CD4-positive, alpha-beta T cell treated with Interleukin-6 at 100 ng/mL for 8 hours (primary cell): ENCODE measurements at places on chromosomes 4 and X.

DNA sequence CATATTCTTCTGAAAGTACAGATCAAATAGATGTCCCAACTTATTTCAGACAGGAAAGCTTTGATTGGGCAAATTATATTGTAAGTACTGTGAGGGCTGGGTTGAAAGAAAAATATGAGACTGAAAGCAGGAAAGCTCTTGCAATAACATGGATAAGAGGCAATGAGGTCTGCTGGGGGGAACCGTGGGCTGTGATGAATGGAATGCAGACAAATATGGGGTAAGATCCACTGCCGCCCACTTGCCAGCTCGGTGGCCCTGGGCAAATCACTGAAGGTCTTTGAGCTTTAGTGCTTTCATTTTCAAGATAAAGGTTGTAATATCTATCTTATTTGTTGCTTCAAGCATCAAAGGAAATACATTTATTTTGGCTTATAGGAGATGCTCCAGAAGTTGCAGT lies 51.0 kb downstream of the AGA start:
- DNase-seq, result no peak

DNA sequence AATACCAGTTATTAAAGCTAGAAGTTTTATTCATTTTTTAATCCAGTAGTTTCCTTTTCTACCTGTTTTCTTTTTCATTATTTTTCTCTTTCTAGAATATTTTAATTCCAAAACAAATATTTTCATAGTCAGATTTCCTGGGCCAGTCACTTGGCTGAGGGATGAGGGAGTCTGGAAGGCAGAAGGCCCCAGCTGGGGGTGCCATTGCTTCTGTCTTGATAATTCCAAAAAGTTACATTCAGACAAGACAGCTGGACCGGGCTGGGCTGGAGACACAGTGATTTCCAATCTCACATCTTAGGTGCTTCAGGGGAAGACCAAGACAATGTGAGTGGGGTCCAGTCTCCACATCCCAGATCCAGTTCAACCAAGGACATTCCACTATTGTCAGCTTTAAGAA lies 263.5 kb downstream of the TMA16 start:
- DNase-seq, result no peak

GRCh38 chrX:20388594-20388993 lies 121.9 kb upstream of the RPS6KA3 start:
- no peak for DNase-seq

- DNase-seq, result no peak
Measured at GRCh38 chr4:16579866-16580265, 318.6 kb downstream of the LDB2 start.

DNA sequence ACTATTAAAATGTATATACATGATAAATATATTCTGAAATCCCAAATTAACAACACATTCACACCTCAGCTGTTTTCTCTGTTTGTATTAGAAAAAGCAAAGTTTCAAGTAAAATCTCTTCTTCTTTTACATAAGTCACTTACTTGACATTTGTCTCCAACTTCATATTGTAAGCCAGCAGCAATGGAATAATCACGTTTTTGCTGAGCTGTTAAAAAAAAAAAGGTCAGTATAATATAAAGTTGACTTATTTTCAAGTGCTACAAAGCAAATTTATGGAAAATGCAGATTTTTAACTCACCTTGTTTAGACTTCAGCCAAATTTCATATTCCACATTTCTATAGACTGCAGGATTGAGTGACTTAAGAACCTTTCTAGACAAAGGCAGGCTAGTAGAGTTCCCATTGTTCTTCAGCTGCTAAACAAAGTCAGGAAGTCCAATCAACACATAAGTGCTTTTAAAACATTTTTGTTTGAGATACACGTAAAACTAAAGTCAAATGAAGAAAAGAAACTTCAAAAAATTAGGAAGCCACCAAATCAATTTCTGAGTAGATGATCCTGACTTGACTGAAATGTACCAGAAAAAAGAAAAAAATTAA lies 25.0 kb downstream of the OTUD4 start:
- DNase-seq, result no peak

- no peak for DNase-seq
Measured at GRCh38 chrX:51494409-51494808, 2.0 kb downstream of the NUDT11 start.

GRCh38 chr4:3683077-3683743 lies 83.0 kb upstream of the ADRA2C start:
- no peak for DNase-seq

DNA sequence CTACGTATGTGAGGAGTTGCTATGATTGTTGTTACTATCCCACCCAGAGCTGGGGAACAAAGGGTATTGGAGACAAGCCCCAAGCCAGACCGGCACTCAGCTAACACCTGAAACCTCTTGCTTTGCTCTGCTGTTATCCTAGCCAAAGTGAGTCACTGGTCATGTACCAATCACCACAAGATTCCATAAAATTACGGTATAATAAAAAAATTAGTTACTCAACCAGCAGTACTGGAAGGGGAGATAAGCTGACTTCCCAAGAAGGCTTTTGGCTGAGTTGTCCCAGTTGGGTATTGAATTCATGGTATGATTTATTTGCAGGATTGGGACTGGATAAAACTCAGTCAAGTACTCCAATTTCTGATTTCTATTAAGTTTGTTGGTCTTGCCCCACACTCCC lies 5.3 kb downstream of the EDA2R start:
- DNase-seq, result no peak

DNA sequence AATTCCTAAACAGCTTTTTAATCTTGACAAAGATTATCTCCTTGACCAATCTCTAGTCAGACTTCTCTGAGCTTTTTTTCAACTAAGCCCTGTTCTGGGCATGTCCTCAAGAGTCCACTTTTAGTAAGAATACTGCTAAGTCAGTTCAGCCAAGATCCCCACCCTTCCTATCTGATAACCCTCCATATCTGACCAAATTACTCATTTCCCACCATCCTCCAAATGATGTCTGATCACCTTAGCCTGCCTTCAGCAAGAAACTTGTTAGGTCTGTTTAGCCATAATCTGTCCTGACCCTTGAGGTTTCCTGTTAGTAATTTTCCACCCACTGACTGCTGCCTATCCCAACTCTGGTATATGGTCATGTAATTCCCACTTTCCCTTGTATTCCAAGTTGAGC lies 65.2 kb downstream of the FAM13A start:
- DNase-seq, result no peak

GRCh38 chrX:133610056-133610455 lies 194.8 kb upstream of the GPC4 start:
- no peak for DNase-seq

DNA sequence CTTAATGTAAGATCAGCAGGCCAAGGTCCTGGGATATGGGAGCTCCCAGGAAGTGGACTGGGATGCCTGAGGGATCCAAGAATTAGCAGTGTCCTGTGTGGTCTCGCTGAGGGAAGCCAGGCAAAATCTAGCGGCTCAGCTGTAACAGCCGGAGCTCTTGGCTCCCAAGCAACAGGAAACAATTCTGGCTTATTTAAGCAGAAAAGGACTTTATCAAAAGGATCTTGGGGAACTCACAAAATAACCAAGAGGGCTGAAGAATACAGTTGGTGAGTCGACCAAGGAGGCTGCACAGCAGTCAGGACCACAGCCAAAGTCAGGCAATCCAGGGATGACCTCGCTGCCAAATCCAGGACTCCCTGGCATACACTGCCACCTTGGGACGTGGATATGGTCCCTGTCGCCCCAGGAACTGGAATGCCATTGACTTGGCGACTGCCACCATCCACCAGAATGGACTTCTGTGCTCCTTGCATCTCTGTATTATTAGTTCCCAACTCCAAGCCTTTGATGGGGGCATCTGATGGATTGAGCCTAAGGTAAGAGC lies 165.3 kb upstream of the BCOR start:
- DNase-seq, result no peak

DNA sequence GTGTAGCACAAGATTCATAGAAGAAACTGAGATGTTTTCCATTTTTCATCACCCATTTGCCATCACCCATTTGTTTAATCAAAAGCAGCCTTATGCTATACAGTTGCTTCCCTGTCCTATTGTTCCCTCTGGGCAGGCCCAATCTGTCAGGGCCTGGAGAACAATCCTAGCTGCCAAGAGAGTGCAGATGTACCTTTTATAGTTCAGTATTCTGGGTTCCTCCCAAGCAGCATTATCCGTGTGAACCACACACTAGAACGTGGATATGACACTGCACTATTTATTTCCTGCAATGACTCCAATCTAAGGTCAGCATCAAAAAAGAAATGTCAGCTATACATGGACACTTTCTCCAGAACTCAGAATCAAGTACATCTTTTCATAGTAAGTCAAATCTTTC lies 269.0 kb downstream of the ADGRA3 start:
- DNase-seq, result no peak

DNA sequence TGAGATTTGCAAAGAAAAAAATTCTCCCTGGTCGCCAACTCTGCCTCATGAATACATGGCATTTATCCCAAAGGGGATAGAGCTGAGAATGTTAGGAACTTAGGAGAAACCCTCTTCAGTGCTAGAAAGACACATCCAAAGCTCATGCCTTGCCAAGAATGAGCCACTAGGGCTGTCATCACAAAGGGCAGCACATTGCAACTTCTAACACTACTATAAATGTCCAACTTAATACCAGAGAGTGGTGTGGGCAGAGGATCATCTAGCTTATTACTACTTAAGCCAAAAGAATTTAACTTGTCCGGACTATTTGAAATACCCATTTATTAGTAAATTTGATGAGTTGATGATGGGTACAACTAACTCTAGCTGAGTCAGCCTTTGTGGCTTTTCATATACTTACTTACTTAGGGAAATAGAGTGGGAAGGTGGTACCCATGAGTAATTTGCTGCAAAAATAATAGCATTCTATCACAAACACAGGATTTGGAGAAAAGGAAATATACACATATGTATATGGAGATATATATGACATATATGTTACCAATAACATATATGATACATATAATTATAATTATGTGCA lies 66.3 kb upstream of the GAB1 start:
- no peak for DNase-seq

DNA sequence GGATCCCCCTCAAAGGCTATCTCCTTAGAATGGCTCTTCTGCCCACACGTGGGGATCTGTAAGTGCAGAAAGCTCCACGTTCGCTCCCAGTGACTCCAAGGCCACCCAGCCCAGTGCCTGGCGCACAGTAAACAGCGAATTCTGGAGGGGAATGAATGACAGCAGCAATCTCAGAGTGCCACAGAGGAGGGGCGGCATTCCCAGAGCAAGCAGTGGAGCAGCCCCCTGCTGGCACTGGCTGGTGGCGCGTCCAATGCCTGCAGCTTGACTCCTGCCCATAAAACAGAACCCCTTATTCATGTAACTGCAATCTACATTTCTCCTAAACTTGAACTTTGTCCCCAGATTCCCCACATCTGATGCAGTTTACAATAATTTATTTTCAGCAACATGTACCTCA lies 6.9 kb upstream of the HELT start:
- DNase-seq, result no peak

GRCh38 chr4:148124512-148124911 lies 317.7 kb downstream of the NR3C2 start:
- DNase-seq, result no peak

GRCh38 chr4:15159477-15160019 lies 157.3 kb downstream of the CPEB2 start:
- DNase-seq, result no peak

GRCh38 chrX:110006821-110007375 lies 4.0 kb downstream of the TMEM164 start:
- no peak for DNase-seq

- DNase-seq, result no peak
Measured at GRCh38 chr4:134343081-134343480, 141.5 kb upstream of the PABPC4L start.

- no peak for DNase-seq
Measured at GRCh38 chr4:123555233-123555806, 158.7 kb downstream of the SPRY1 start.

DNA sequence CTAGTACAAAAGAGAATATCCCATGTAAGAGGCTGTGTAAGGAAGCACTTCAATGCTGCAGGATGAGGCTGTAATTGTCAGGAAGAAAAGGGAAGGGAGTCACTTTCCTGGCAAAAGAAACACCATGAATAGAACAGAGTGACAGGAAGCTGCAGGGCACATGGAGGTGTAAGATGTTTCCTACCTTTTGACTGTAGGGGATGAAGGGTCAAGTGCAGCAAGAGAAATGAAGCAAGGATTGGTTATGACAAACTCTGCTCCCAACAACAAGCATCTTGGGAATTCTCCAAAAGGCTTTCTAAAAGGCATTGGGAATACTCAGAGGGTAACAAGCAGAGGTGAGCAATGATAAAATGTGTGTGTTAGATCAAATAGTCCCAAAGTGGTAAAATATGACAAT lies 74.3 kb upstream of the NPY2R start:
- no peak for DNase-seq

DNA sequence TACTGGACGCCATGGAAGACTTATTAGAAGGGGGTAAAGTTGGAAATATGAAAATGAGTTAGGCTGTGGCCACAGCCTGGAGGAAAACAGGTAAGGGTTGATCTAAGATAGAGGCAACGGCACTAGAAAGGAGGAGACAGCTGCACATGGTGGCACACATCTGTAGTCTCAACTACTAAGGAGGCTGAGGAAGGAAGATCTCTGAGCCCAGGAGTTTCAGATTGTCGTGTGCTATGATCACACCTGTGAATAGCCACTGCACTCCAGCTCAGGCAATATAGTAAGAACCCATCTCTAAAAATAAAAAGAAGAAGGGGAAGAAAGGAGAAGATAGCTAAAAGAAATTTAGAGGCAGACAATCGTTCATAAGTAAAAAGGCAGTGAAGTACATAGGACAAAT lies 87.8 kb upstream of the SORBS2 start:
- DNase-seq, result no peak

GRCh38 chrX:118614150-118614549 lies 113.3 kb upstream of the IL13RA1 start:
- DNase-seq, result no peak

DNA sequence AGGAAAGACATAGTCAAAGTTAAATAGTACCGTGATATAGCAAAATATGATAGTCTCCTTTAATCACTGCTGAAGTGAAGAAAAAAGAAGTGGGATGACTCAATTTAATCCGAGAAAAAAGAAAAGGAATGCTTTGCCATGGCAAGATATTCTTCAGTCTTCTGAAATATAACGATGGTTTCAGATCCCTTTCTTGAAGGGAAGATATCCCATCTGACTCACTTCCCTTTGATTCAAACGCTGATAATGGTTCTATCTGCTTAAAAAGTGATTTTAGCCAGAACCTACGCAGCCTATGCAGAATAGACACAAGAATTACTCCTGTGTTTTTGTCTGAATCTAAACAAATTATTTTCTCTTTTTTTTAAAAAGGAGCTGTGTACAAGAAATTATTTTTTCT lies 68.1 kb upstream of the FTHL17 start:
- DNase-seq, result no peak

DNA sequence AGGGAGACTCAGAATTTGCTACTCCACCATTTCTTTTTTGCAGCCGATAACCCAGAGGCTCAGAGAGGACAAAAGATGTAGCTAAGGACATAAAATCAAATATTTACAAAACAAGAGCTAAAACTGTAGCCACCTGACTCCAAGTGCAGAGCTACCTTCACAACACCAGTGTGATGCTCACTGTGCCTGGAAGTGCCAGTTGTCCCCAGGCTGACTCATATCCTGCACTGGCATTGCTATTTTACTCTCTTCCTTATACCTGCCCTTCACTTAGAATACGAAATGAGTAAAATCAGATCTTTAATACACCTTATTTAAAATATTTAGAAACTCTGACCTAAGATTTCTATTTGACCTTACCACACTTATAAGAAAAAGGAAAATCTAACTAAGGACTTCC lies 39.5 kb downstream of the SLC7A11 start:
- DNase-seq, result no peak

- no peak for DNase-seq
Measured at GRCh38 chrX:1391370-1391706, 575 bp downstream of the SLC25A6 start.

- DNase-seq, result no peak
Measured at GRCh38 chrX:81082649-81083048, 119.1 kb downstream of the HMGN5 start.
